ENCODE measurements at places on chromosomes 1 and 21. TPM values are rescaled to one million over a fixed set of nuclear protein-coding genes. Genes with fewer than 3 reads are reported as not detected.

PLCH2 gene
- 0.40 TPM for total RNA-seq

PROX1 gene
- 0.32 TPM for total RNA-seq

ESPN gene
- total RNA-seq: 0.57 TPM

SPATA45 gene
- total RNA-seq: not detected

ADGRB2 gene
- total RNA-seq: 4.3 TPM

RAB13 gene
- 134 TPM for total RNA-seq

Measured in A549 treated with AZD2906 at 1 μM for 4 hours (cell line).